NCI-H1436 (cell line): ENCODE measurements at places on chromosomes 2 and 18.

- DNase-seq: no peak
Observed at GRCh38 chr18:33914399-33914798, 310.3 kb downstream of the NOL4 start.

DNA sequence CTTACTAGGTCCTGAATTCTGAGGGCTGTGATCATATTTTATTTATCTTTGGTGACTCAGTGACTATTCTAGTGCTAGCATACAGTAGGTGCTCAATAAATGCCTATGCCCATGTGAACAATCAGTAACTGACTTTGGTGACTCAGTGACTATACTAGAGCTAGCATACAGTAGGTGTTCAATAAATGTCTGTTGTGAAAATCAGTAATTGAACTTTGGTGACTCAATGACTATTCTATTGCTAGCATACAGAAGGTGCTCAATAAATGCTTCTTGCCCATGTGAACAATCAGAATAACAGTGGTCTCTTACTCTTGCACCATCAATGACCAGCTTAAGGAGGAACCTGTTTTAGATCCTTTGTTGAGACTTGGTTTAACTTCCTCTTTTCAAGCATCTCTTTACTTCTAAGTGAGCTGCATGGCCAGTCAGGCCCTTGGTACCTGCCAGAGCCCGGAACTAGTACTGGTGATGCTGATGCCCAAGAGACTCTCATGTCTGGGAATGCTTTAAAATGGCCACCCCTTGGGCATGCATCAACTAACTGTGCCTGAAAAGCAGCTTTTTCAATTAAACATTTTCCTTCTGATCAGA, 214.9 kb upstream of the SPRED2 start:
- no peak for DNase-seq

DNA sequence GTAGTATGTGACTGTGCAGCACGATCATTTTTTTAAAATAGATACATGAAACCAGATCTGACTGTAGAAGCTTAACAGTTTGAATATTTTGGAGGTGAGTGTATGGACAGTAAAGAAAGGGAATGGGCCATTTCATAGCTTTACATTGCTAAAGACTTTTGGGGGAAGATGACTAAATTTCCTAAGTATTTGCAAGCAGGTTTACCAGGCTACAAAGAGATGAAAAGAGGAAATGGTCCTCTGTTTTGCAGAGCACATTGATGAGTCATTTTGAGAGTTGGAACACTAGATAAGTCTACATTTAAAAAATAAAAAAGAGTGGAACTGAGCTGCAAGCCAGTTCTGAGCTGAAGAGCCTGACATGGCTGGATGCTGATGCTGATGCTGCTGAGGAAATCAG, 115.7 kb upstream of the LRATD1 start:
- DNase-seq: no peak

DNA sequence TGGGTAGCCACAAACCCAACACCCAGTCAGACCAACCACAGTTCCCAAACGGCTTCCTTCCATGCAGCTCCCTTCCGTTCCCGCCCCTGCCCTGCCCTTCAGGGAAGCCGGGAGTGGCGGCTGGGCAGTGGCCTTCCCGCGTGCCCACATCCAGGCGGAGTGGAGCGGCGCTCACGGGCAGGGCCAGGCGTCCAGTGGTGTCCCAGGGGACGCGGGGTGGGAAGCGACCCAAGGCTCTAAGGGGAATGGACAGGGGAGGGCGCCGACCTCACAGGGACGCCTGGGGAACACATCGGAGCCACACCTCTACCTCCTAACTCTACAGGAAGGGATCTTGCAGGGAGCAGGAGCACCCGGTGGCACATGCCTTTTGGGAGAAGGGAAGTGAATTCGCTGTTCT, 225.9 kb upstream of the MGAT5 start:
- no peak for DNase-seq

DNA sequence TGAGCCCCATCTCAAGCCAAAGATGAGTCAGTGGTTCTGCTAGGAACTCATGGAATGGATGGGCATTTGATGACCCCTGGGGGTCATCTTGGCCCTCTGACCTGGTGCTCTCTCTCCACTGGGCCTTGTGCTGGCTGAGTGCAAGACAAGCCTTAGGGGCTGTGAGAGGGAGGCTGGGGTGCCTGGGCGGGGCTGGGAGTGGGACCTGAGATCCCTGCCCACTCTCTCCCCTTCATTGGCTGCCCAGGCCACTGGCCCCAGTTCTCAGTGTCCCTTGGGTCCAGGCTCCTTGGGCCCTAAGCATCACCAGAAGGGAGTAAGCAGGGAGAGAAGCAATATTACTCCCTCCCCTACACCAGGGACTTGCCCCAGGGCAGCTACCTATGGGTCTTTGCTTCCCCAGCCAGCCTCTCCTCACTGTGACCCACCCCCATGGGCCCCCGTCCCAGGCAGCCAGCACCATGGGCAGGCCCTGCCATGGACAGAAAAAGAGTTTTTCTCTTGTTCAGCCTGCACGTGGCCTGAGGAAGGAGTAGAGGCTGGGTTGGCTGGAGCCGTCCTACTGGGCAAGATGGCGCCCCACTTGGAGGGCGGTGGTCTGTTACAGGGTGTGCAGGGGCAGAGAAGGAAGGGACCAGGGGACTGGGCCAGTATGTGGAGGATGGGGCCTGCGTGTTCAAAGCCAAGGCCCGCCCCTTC, 33.6 kb downstream of the ATOH8 start:
- no peak for DNase-seq

DNA sequence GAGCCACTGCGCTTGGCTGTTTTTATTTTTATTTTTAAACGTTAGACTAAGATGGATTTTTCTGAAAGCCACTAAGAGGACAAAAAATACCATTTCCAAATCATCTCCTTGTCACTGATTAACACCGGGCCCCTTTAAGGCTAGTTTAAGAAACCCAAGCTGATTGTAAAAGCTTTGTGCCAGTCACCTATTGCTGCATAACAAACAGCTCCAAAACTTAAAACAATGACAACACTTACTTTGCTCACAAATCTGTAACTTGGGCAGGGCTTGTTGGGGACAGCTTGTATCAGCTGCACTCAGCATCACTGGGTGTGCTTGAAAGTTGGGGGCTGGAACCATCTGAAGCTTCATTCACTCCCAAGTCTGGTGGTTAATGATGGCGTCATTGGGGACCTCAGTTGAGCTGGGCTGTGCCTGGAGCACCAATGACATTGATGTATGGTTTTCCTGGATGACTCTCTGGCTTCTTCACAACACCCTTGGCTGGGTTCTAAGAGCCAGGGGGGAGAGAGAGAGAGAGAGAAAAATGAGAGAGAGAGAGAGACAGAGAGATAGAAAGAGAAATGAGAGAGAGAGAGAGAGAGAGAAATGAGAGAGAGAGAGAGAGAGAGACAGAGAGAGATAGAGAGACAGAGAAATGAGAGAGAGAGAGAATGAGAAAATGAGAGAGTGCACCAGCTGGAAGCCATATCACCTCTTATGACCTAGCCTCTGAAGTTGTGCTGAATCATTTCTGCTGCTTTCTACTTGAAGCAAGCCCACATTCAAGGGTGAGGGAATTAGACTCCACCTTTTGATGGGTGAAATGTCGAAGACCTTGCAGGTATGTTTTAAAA, 26.0 kb upstream of the ATG16L1 start:
- DNase-seq: no peak

DNA sequence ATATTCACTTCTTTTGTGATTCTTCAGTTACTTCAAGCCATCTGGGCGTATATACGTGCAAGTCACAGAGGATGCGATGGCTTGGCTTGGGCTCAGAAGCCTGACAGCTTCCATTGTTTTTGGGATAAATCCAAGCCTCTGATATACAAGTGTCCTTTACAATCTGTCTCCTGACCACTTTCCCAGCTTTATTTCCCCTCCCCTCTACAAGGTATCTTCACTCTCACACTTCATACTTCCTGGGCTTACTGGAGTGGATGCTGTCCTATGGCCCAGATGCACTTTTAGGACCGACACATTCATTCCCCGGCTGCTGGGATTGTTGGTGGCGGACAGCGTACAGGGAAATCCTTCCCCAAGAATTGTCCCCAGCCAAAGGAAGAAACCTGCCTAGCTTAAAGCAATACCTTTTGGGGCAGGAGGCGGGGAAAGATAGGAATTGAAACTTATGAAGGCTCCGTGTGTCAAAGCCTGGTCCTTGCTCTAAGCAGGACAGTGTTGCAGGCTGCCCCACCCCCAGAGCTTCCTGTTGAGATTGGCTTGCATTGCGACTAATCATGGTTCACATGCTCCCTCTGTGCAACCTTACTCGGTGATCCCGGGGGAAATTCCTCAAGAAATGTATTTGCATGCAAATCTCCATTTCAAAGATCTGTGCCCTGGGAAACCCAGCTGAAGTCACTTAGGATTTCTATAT, 802.9 kb upstream of the ID2 start:
- DNase-seq: no peak

DNA sequence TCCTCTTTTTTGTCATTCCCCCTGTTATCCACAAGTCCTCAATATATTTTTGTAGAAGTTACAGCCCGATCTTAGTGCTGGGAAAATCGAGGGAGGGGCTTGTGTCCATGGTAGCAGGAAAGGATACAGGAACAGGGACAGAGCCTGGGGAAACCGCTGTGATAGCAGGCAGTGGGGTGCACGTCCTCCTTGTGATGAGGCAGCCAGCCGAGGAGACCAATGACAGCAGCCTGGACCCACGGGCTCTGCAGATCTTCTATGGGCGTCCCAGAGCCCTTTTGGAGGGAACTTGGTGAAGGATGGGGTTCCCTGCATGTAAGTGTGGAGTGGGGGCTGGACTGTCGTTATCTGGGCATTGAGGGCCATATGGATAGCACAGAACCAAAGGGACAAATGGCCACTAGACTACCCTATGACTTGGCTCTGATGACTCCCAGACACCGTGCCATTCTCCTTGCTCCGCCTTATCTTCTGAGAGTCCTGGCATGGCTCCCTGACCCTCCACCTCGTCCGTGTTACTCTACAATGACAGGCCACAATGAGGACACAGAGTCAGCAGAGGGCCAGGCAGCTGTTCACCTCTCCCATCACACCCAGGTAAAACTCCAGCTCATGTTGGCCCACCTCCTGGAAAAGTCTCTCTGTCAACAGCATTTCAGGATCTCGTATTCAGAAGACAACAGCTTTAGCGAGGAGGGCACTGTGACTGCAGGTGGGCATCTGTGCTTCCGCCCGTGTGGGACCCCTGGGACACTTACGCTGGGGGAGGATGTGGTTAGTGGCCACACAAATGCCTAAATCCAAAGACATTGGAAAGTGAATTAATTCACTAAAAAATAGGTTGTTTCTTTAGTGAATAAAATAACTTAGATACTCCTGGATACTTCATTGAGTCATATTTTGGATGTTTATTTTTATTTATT, 100.1 kb downstream of the VAPA start:
- no peak for DNase-seq

DNA sequence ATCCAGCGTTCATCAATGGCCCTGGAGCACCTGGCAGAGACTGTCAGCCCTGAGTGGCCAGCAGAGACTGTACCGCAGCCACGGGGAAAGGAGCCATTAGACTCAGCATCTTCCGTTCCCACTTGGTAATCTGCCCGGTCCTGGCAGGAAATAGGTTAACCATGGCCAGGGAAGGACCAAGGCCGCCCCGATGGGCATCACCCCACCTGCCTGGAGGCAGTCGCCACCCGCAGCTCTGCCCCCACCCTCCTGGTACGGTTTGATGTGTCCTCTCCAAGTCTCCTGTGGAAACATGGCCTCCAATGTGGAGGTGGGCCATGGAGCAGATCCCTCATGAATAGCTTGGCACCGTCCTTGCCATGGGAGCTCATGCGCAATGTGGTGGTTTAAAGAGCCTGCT, 75.3 kb downstream of the RTP5 start:
- DNase-seq: no peak

GRCh38 chr2:42268528-42269151, 92.4 kb downstream of the COX7A2L start:
- no peak for DNase-seq
